ENCODE measurements at places on chromosomes 5 and 9.
A peak's percentile ranks its signal among the peaks of the same experiment; 100 is the strongest.

- DNase-seq = no peak
Observed at GRCh38 chr5:73152411-73153388, 20.3 kb upstream of the TMEM174 start.

- DNase-seq = peak; percentile 30
Observed at GRCh38 chr5:133801955-133802751, 166.3 kb downstream of the C5orf15 start.

- DNase-seq = no peak
Observed at GRCh38 chr9:93250185-93250584, 66.2 kb downstream of the WNK2 start.

- DNase-seq = no peak
Observed at GRCh38 chr5:54045077-54045792, 265.1 kb downstream of the ARL15 start.

- no peak for DNase-seq
Observed at GRCh38 chr5:142364251-142365145, 39.7 kb upstream of the SPRY4 start.

DNA sequence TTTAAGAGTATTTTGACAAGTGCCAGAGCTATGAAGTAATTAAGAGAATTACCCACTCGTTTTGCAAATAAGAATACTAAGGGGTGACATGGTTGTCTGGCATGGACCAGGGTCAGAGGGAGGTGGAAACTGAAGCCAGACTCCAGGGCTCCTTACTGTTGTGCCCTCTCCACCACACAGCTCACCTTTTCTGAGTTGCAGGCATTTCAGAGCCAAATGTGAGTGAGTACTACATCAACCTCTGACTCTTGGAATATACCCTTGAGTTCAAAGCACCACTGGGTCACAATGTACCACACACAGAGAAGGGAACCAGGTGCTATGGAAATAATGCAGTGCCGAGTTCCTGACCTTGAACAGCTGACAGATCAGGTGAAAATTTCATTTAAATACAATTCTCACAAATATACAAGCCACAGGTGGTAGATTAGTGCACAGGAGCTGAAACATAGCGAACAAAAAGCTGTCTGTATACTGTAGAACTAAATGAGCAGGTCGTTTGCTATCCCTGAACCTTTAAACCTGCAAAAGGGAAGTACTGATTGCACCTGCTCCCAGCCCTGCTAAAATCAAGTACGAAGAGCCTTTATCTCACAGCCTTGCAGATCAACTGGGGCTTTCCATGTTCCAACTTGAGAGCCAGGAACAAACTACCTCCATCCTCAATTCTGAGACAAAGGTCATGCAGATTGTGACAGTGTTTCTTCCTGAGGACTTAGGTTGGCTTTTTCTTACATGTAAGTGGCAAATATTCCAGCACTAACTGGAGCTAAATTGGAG lies 57.0 kb downstream of the GOLM1 start:
- no peak for DNase-seq

GRCh38 chr9:114953046-114953445 lies 22.7 kb upstream of the TNFSF8 start:
- no peak for DNase-seq

DNA sequence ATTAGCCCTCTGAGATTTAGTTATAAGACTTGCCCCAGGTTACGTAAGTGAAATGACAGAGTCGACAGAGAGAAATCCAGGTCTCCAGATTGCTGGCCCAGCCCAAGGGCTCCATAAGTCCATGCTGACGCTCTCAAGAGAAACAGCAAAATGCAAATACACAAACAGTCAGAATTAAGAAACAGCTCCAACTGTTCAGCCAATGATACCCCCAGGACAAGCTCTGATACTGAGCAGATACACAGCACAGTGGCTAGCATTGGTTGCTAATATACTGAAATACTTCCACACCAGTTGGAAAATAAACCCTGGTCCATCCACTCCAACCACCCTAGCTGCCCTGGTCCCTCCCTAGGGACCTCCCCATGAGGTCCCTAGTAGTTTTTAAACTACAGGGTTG lies 94.2 kb downstream of the CDK5RAP2 start:
- DNase-seq = no peak

GRCh38 chr9:136961279-136962065 lies 9.4 kb downstream of the LCN12 start:
- no peak for DNase-seq

- DNase-seq = no peak
Observed at GRCh38 chr9:76257311-76257710, 136.9 kb downstream of the RFK start.

GRCh38 chr9:71506821-71507220 lies 261.5 kb downstream of the CEMIP2 start:
- DNase-seq = peak; percentile 49

GRCh38 chr5:148913493-148913892 lies 87.1 kb downstream of the ADRB2 start:
- no peak for DNase-seq

DNA sequence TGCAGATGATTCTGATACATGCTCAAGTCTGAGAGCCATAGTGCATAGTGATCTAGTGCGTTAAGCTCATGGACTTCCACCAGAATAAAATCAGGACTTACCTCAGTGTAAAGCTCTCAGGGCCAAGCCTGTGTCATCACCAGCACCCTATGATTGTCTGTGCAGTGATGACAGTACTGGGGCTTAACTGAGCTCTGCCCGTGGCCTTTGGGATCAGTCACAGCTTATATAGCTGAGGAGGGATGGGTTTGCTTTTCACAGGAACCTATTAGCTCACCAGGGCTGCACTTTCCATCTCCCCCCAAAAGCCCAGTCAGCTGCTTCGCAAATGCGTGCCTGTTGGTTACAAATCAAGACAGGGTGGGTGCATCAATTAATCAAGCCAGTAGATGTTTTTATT lies 246.9 kb downstream of the NR3C1 start:
- DNase-seq = peak; percentile 51

DNA sequence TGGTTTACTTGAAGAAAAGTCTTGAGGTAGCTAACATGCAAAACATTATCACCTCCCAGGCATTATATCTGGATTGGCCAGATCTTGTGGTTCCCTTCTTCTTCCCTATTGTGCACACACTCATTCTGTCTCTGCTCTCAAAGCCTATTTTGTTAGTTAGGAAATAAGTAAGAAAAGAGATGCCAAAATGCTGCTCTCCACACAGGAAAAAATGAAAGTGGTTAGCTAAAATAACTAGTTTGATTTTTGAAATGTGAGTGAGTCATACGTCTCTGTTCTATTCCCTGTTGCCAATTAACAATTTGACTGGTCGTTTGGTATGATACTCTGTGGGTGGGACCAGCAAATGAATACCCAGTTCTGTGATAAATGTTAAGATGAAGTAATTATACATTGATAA lies 28.1 kb downstream of the LMNB1 start:
- peak; percentile 78 for DNase-seq

GRCh38 chr5:160627921-160628618 lies 206.4 kb downstream of the PTTG1 start:
- no peak for DNase-seq

GRCh38 chr9:89799221-89799620 lies 194.4 kb downstream of the GADD45G start:
- no peak for DNase-seq

DNA sequence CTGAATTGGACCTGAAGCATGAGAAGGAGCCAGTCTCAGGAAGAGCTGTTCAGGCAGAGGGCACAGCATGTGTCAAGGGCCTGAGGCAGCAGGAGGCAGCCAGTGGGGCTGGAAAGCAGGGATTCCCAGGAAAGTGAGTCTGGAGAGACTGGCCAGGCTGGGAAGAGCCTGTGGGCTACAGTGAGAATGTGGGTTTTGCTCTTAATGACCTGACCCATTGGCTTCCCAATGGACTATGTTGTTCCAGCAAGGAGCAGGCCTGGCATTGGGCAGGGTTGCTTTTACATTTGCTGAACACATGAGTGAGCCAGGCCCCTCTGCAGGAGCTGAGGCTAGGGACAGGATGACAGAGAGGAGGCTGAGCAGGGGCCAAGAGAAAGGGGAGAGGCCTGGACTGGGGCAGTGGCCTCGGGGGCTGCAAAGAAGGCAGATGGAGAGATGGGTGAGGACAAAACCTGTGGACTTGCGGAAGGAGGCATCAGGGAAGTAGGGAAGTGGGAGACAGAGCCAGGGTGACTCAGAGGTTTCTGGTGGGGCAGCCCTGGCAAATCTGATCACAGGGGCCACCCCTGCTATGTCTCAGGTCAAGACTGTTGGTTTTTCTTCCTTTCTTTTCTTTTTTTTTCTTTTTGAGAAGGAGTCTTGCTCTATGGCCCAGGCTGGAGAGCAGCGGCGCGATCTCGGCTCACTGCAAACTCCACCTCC lies 65.9 kb upstream of the NEK6 start:
- no peak for DNase-seq

GRCh38 chr9:89398621-89399020 lies 80.3 kb downstream of the SECISBP2 start:
- no peak for DNase-seq

DNA sequence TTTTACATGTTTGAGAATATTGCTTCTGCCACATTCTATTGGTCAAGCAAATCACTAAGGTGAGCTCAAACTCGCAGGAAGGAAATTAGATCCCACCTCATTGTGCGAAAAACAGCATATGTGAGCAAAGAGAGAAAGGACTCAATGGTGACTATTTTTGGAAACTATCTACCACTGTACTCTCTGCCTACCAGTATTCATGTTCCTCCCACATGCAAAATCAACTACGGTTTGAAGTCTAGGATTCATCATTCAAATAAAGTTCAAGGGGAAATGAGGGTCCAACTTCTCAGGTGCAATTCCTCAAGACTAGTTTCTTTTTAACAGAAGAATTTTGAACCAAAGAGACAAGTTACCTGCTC lies 60.6 kb downstream of the FAM174A start:
- DNase-seq = no peak

GRCh38 chr5:39368116-39368515 lies 3.8 kb upstream of the C9 start:
- no peak for DNase-seq

GRCh38 chr9:37639841-37640240 lies 10.9 kb upstream of the FRMPD1 start:
- DNase-seq = no peak

DNA sequence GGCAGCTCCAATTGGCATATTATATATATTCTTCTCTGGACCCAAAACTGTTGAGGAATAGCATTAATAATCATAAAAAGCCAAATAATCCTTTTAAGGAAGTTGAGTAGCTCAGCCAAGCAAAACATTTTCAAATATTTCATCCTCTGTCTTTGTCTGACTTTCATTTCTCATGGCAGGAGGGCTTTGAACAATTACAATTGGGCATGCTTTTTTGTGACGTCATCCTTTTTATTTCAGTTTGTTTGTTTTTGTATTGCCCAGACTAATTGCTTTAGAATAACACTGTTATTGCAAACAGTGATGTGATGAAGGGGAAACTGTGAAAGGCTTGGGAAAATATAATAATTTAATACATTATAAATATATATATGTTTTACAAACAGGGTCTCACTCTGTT lies 65.2 kb upstream of the MAP1B start:
- no peak for DNase-seq

GRCh38 chr9:77806741-77807140 lies 158.6 kb upstream of the GNA14 start:
- peak; percentile 37 for DNase-seq

GRCh38 chr9:110217656-110218099 lies 9.7 kb upstream of the C9orf152 start:
- DNase-seq = peak; percentile 65

DNA sequence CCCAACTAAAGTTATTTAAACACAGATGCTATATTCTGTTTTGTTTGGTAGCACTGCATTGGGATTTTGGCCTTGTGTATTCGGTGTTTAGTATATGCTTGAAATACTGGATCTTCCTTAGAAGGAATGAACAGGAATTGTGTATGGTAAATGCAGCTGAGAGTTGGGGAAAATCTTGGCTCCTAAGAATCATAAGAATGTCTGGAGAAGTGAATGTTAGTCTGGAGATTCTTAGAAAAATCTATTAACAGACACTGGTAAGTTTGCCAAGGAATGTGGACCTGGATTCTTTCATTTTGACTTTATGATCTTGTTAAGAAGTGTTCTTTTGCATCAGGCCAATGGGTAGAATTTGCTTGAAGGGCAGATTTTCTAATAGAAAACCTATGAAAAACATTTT lies 38.9 kb downstream of the SNX30 start:
- peak; percentile 84 for DNase-seq

- DNase-seq = no peak
Observed at GRCh38 chr5:51043745-51044144, 339.5 kb upstream of the ISL1 start.
